ENCODE measurements at places on chromosomes 13 and 19. TPM values are rescaled to one million over a fixed set of nuclear protein-coding genes. Genes with fewer than 3 reads are reported as not detected.
A peak's percentile ranks its signal among the peaks of the same experiment; 100 is the strongest.

GRCh38 chr19:35284153-35285094 lies 2.1 kb downstream of the HAMP start:
- DNase-seq = no peak

GRCh38 chr13:39612023-39612637 lies 9.1 kb upstream of the LHFPL6 start:
- DNase-seq = peak; percentile 35

DNA sequence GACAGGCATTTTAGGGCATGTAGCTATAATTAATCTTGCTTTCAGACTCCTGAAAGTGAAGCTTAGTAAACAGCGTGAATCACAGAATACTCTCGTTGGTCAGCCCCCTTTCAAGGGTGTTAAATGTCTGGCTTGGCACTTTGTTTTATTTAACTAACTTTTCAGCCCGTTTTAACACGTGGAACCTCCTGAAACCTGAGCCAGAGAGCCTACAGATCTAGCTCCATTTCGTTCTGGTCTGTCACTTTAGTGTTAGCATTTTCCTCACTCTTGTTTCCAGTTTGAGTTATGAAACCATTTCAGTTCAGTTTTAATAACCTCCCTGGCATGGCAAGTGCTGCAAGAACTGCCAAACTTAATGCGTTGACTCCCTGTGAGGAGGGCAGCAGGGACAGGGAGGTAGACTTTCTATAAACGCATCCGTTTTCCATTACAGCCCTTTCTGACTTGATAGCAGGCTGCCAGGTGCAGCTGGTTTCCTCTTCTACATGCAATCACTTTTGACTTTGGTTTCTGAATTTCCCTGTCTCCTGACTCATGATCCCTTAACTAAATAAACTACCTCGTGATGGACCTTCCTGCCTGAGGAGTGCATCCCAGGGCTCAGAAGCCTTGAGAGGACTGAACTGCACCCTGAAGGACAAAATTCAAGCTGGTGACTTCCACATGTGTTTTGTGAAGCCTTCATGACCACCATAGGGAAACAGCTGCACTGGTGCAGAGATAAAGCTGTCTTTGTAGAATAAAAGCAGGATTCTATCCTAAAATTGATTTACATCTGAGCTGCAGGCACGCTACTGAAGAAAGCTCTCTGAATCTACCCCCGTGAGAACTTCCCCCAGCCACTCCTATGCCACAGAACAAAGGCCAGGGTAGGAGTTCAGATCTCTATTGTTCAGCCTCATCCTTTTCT lies 192.6 kb downstream of the DLEU7 start:
- DNase-seq = peak; percentile 16

- DNase-seq = no peak
Observed at GRCh38 chr13:74444864-74445479, 310.8 kb upstream of the KLF12 start.

DNA sequence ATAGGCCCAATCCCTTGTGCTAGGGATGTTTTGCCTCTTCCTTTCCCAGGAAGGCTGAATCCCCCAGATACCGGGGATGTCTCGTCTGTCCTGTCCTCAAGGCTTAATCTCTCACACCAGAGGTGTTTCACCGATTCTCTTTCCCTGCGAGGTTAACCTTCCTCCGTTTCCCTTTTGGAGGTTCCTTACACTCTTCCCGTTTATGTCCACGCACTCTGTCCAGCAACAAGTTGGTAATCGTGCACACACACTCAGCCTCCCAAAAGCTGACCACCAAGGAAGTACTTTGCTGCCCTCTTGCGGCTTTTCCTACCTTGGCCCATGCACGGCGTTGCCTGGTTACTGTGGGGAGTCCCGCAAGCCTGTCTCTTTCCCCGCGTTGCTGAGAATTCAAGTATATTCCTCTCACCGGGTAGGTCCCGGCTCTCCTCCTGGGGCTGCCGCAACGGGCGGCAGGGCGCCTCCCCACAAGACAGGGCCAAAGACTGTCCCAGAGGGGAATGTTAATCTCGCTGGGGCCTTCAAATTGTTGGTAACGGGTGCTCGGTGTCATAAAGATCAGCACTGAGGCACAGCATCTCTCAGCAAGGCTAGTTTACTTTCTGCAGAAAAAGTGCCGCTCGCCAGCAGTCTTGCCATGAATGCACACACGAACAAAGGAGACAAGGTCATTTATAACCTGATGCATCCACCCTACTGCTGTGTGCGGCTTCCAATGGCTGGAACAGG lies 36.7 kb upstream of the CD177 start:
- no peak for DNase-seq

DNA sequence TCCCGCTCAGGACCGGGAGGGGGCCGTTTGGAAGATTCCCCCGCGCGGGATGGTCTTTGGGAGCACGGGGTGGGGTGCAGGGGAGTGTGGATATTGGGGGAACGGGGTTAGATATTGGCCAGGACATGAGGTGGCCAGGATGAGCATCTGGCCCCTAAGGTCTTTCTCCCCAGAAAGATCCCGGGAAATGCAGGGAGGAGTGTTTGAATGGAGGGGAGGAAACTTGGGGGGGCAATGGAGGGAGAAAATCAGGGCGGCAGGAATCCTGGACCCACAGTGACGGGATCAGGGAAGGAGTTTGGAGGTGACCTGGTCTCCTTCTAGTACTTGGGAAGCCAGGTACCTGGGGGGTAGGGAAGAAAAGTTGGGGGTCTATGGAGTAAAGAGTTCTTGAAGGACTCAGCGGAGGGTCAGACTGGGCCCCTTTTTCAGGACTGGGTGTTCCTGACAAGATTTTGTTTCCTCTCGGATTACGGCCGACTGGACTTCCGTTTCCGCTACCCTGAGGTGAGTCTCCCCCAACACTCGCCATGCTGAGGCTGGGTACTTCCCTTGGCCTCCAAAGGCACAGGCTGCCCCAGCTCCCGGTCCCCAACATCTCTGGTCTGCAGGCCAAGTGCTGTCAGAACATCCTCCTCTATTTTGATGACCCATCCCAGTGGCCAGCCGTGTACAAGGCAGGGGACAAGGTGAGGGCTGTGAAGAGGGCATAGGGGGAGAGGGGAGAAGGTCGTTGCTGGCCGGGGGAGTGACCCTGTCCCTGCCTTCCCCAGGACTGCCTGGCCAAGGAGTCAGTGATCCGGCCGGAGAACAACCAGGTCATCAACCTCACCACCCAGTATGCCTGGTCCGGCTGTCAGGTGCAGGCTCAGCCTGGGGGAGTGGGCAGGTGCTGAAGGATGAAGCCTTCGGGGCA lies 989 bp downstream of the TMEM145 start:
- DNase-seq = no peak

GRCh38 chr19:10235003-10235402 lies 3.9 kb upstream of the S1PR2 start:
- DNase-seq = no peak

- DNase-seq = no peak
Observed at GRCh38 chr13:45109102-45109720, 11.1 kb upstream of the GTF2F2 start.

- DNase-seq = no peak
Observed at GRCh38 chr13:85080691-85081090, 718.5 kb downstream of the SLITRK6 start.

GRCh38 chr13:108006619-108007018 lies 208.7 kb downstream of the LIG4 start:
- no peak for DNase-seq

DNA sequence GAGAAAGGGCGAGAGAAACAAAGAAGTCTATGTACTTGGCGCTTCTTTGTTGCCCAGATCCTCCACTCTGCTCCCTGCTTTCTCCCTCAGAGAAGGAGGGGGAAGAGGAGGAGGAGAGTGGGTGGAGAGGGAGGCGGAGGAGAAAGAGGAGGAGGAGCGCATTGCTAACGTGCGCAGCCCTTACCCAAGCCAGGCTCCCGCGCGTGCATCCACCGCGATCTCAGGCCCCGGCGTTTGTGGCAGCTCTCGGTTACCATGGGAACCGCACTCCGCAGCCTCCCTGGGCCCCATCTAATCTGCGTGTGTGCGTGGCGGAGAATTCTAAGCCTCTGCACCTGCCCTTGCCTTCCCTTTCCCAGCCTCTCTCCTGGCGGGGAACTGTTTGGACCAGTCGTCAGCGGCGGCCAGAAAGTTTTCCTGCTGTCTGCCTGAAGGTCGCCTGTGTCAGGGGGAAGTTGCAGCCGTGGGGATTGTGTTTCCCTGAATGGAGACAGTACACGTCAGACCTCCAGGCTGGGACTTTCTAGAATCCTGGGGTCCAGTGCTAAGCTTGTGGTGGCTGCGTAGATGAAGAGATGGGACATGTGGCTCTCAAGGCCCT lies at the start of gene ERICH6B:
Gene ERICH6B (minus strand): TSS at position 239 of the 601 bp plus-strand sequence. CDS start 18,734 bp downstream, outside the sequence.
- peak; percentile 20 for DNase-seq

DNA sequence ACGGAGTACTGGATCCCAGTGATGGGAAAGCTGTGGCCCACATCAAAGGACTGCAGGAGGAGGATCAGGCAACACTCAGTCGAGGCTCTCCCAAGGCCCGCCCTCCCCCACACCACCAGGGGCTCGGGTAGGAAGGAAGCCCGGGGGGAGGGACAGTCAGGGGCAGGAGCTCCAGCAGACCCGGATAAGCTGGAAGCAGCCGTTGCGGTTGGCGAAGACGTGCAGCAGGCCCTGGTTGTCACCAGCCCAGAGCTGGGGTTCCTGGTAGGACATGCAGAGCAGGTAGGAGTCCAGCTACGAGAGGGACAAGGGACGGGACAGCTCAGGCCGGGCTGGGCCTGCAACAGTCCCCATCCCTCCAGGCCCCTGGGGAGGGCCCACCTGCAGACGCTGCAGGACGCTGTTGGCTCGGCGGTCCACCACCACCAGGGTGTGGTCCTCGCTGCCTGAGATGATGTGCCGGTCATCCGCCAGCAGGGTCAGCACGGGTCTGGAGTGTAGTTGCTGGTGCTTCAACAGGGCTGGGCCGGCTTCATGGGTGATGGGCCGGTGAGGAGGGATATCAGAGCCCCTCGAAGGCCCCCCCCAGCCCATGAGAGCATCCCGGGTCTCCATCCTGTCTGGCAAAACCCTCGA lies 1.9 kb downstream of the GNG14 start:
- no peak for DNase-seq

DNA sequence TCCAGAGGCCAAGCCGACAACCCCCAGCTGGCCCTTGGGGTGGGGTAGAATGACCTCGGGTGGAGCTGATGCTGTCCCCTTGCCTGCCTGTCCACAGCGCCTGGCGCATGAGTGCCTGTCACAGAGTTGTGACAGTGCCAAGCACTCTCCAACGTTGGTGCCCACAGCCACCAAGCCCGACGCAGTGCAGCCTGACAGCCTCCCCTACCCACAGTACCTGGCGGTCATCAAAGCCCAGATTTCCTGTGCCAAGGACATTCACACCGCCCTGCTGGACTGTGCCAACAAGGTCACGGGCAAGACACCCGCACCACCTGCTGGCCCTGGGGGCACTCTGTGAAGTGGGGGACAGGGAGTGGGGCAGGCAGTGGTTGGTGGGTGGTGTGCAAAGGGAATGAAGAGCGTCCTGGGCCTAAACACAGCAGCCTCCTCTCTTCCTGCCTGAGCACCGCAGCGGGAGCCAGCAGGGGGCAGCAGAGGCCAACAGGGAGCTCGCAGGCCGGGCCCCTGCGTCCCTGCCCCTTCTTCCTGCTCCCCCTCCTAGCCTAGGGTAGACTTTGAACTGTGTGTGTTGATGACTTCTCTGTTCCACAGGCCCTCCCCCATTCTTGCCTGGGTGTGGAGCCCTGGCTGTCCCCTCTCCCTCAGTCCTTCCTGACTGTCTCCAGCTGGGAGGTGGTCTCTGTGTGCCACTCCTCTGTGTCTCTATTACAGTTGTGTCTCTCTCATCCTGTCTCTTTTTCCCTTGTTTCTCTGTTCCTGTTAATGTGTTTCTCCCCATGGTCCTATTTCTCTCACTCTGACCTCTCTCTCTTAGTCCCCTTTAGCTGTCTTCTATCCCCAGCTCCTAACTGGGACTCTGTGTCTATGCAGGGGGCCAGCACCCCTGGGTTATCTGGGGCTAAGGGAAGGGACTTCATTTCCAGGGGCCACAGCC lies 6.5 kb downstream of the MED29 start:
- DNase-seq = peak; percentile 95

Gene GPC6
- polyA plus RNA-seq = 26.7 TPM

Gene LSM14A
- 105 TPM for polyA plus RNA-seq

Gene SYT3
- polyA plus RNA-seq = 0.93 TPM

All from large intestine (tissue), 12 donors.